NCI-H526 (cell line): ENCODE measurements at places on chromosomes 7 and 10.

GRCh38 chr10:80356563-80356988 lies at the start of the genes DYDC1 and DYDC2:
Gene DYDC1, minus strand, starts transcription at chr10:80356755. Its CDS starts 4,154 bp downstream, at chr10:80352601.
Gene DYDC2, plus strand, starts transcription at chr10:80356781. Its CDS starts 5,663 bp downstream, at chr10:80362444.
- peak; percentile 60 for DNase-seq

GRCh38 chr7:32948202-32948601 lies 9.0 kb upstream of the FKBP9 start:
- no peak for DNase-seq

DNA sequence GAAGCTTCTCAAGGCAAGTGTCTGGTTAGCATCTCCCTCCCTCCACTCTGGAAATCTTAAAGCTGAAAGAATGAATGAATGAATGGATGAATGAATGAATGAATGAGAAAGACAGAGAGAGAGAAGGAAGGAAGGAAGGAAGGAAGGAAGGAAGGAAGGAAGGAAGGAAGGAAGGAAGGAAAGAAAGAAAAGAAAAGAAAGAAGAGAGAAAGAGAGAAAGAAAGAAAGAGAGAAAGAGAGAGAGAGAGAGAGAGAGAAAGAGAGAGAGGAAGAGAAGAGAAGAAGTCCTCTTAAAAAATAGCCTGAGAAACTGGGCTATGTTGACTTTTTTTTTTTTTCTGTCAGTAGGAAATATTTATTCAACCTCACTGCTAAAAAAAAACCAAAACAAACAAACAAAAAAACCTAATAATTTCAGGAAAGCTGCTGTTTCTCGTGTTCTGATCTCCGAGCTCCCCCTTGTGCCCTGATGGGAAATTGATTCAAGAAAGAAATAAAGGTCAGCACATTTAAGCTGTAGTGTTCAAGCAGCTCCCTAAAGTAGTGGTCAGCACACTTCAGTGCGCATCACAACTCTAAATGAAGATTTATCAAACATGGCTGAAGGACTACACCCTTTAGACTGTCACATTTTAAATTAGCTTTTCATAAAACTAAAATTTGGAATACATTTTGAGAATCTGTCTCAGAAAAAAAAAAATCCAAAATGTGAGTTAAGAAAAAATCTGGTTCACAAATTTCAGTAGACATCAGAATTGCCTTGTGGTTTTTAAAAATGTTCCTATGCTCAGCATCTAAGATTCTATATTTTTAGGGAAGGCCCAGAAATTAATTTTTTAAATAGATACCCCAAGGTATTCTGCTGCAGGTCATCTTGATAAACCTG lies 154.3 kb downstream of the ELAPOR2 start:
- DNase-seq: peak; percentile 21

DNA sequence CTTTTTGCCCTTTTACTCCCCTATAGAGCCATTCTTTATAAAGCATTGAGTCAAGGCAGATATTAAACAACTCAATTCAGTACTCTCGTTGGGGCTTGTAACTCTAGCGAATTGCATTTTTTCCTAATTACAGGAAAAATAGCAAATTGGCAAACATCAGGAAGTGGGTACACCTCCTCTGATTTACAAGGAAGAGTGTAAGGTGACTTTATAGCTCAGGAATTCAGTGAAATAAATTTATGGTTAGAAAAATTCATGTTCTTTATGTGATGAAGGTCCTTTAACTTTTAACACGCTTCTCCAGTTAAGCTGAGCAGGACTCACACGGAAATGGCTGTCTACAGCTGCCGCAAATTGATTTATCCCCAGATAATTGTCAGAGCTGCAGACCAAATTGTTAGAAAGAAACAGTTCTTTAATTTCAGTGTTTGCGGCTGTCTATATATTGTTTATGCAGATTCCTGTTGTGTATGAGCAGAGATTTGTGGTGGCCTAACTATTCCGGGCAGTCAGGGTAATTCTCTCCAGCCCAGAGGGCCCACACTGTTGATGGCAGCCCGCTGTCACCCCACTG lies 151.1 kb upstream of the MKI67 start:
- DNase-seq: no peak

DNA sequence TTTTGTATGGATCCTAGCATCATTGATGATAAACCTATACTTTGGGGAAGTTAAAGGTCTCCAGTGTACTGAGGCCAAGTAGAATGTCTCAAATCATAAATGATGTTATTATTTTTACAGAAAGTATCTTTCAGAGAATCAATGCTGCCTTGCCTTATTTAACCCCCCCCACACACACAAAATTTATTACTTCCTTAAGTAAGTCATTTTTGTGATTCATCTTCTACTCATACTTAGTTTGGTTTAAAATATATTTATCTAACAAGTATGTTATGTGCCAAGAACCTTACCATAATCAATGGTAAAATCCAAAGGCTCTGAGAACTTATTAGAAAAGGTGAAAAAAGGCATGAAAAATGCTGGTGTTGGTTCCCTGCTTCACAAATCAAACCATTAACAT lies 18.8 kb upstream of the CLDN12 start:
- DNase-seq: no peak

DNA sequence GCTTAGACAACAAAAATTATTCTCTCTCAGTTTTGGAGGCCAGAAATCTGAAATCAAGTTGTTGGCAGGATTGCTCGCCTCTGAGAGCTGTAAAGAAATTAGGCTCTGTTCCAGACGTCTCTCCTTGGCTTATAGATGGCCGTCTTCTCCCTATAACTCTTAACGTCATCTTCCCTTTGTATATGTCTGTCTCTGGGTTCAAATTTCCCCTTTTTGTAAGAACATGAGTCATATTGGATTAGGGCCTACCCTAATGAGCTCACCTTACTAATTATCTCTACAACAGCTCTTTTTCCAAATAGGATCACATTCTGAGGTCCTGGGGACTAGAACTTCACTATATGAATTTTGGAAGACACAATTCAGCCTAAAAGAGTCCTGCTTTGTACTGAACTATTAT lies 22.4 kb downstream of the GALNTL5 start:
- DNase-seq: no peak

DNA sequence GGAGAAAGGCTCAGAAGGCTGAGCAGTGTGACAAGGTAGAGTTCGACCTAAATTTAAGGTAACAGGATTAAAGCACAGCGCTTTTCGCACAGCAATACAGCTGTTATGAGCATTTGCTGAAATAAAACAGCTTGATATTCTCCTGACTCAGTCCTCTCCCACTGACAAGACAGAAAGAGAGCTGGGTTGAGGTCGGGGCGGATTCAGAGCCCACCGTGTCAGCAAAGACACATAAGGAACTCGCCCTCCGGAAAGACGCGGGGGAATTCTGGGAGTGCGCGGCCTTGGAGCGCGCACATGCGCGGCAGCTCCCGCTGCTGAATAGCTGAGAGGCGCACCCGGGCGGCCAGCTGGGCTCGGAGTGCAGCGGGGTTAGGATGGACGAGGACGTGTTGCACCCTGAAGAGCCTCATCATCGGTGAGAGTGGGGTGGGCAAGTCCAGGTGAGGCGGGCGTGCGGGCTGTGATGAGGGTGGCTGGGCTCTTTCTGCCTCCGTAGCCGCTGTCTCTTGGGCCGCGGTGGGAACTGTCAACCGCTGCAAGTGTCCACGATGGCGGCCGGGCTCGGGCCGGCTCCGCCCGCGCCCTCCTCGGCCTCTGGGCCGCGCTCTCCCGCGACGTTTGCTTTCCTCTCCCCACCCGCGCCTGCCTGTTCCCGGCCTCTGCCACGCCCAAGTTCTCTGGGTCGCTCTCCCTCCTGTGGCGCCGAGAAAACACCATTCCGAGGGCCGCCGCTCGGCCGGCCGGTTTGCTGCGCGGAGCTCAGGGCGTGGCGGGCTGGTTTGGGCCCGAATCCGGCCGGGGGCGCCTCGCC lies 120.6 kb downstream of the LYZL1 start:
- DNase-seq: no peak

DNA sequence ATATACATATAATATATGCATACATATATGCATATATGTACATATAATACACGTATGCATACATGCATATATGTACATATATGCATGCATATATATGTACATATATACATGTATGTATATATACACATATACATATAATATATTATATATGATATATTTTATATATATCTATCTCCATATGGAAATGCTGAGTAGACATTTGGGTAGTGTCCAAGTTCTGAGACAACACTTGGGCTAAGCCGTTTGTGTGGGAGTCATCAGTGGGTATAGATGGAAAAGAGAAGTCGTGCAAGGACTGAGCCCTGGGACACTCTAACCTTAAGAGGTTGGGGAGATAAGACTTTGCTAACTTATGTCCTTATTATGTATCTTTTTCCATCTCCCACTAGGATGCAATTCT lies 165.2 kb upstream of the PODXL start:
- no peak for DNase-seq

GRCh38 chr10:35639021-35639727 lies 2.9 kb downstream of the FZD8 start:
- DNase-seq: no peak

DNA sequence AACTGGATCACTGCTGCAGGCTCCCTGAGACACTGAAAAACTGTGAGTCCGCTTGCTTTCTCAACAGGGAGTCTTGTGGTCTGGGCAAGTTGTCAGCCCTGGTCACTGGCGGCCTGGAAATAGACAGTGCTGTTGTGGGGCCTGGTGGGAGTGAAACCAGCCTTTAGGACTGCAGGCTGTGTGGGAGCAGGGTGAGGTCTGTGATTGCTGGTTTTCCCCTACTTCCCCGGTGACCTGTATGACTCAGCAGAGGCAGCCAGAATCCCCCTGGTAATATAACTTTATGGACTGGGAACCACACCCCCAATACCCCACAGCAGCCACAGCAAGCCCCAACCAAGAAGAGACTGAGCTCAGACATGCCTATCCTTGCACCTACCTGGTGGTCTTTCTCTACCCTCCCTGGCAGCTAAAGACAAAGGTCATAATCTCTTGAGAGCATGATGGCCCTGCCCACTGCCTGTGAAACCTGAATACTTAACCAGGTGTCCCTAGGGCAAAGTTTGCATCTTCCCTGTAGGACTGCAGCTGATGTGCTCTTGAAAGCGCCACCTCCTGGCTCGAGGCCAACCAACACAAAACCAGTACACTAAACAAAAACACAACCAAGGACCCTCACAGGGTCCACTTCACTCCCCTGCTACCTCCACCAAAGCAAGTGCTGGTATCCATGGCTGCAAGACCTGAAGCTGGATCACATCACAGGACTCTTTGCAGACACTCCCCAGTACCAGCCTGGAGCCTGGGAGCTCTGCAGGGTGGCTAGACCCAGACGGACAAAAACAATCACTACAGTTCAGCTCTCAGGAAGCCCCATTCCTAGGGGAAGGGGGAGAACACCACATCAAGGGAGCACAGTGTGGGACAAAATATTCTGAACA lies 7.2 kb upstream of the ADAM22 start:
- peak; percentile 72 for DNase-seq

DNA sequence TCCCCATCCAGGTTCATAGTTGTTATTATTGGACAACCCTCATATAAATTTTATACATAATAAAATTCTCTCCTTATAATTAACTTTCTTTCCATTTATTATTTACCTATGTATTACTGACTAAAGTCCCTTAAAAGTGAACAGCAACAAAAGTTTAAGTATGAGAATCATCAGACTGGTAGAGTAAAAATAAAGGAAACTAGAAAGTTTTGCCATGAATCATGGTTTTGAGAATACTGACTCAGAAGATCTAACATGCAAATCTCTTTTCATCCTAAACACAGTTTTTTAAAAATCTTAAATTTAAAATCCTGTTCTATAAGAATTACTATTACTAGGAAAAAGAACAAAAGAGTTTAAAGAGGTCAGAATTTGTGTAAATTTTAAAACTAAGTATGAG lies 32.1 kb downstream of the HERC4 start:
- no peak for DNase-seq

- DNase-seq: peak; percentile 44
Measured at GRCh38 chr7:158863611-158864506, 7.5 kb downstream of the DYNC2I1 start.

- DNase-seq: peak; percentile 79
Measured at GRCh38 chr7:95199779-95200558, 124.4 kb downstream of the PON1 start.

- no peak for DNase-seq
Measured at GRCh38 chr10:59234194-59234593, 57.8 kb downstream of the PHYHIPL start.

GRCh38 chr10:43230101-43230908 lies 36.6 kb downstream of the RASGEF1A start:
- no peak for DNase-seq

GRCh38 chr10:73207883-73208282 lies 39.2 kb downstream of the DNAJC9 start:
- no peak for DNase-seq

DNA sequence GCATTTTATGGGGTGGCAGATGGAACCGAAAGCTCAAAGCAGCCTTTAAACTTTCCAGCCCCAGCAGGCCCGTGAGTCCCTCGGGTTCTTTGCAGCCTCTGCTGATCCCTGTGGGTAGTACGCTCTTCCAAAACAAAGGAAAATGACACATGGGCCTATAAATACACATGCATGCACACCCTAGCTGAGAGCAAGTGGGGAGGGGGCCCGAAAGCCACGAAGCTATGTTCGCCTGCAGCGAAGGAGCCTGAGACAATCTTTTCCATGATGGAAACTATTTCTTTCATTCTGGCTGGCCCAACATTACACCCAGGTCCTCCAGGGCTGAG lies 32.2 kb downstream of the CALML5 start:
- no peak for DNase-seq

GRCh38 chr7:27641581-27642230 lies 21.0 kb downstream of the HIBADH start:
- DNase-seq: no peak

DNA sequence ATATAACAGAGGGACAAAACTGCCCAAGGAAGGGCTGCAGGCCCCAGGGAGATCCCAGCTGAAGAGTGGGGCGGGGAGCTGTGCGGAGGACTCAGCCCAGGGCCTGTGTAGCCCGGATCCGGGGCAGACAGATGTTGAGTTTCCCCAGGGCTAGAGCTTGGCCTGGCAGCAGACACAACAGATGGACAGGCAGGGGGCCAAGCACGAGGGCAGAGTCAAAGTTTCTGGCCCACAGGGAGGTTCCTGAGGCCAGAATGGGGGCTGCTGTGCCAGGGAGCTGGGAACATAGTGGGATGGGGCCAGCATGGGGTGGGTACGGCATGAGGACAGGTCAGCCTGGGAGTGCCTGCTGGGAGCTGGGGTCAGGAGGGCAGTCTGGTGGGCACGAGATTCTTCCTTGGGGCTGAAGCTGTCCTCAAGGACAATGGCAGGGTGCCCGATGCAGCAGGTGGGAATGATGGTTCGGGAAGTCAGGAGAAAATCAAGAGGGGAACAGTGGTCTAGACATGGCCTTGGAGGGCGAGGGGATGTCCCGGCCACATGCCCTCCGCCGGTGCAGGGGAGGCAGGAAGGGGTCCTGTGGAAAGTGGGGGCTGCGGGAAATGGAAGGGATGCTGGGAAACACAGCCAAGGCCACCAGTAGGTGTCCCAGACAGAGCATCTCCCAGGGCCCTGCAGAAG lies 519.1 kb upstream of the FOXK1 start:
- no peak for DNase-seq

GRCh38 chr7:43516581-43517342 lies 66.1 kb upstream of the STK17A start:
- no peak for DNase-seq

- DNase-seq: no peak
Measured at GRCh38 chr7:136890399-136890798, 21.9 kb downstream of the CHRM2 start.

GRCh38 chr7:152313217-152313616 lies 122.6 kb downstream of the KMT2C start:
- no peak for DNase-seq

GRCh38 chr10:59993931-59994330 lies 87.6 kb upstream of the CCDC6 start:
- no peak for DNase-seq
